ENCODE measurements at places on chromosomes 11 and 22.
A peak's percentile ranks its signal among the peaks of the same experiment; 100 is the strongest.

DNA sequence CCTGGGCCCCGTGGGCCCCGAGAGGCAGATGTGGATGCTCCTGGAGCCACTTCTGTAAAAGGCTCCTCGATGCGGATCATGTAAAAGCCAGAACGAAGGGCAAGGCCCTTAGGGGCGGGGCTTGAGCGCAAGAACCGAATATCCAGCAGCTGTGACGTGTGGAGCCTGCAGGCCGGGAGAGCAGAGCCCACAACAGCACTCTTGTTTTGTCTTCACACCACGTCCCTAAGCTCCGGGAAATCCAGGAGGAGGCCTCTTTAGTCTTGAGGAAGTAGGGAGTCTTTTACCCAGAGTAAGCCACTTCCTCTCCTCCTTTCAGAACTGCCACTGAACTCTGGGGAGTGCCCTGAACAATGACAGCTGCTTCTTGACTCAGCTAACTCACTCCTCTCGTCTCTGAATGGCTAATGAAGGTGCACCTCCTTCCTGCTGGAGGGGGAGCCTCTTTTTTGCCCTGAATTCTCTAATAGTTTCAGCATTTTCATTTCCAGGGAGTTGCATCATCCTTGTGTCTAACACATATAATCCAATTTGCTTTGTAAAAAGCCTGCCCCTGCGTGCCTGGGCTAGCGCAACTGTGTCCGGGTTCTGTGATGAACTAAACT is 12.5 kb downstream of the L3MBTL2 start:
- DNase-seq = no peak

GRCh38 chr11:59151761-59152160 is 9.1 kb downstream of the FAM111A start:
- no peak for DNase-seq

DNA sequence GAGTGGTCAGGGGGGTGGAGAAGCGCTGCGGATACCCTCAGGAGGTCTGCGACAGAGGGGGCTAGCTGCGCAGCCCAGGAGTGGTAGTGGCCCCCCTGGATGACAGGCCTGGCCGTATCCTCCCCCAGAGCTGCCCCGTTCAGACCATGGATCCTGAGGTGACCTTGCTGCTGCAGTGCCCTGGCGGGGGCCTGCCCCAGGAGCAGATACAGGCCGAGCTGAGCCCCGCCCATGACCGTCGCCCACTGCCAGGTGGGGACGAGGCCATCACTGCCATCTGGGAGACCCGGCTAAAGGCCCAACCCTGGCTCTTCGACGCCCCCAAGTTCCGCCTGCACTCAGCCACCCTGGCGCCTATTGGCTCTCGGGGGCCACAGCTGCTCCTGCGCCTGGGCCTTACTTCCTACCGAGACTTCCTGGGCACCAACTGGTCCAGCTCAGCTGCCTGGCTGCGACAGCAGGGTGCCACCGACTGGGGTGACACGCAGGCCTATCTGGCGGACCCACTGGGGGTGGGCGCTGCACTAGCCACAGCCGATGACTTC is 505 bp downstream of the NUDT22 start:
- DNase-seq = peak; percentile 45

GRCh38 chr22:36360871-36361383 is 26.8 kb downstream of the MYH9 start:
- DNase-seq = no peak

GRCh38 chr11:12761029-12761428 is 86.8 kb downstream of the TEAD1 start:
- DNase-seq = no peak

DNA sequence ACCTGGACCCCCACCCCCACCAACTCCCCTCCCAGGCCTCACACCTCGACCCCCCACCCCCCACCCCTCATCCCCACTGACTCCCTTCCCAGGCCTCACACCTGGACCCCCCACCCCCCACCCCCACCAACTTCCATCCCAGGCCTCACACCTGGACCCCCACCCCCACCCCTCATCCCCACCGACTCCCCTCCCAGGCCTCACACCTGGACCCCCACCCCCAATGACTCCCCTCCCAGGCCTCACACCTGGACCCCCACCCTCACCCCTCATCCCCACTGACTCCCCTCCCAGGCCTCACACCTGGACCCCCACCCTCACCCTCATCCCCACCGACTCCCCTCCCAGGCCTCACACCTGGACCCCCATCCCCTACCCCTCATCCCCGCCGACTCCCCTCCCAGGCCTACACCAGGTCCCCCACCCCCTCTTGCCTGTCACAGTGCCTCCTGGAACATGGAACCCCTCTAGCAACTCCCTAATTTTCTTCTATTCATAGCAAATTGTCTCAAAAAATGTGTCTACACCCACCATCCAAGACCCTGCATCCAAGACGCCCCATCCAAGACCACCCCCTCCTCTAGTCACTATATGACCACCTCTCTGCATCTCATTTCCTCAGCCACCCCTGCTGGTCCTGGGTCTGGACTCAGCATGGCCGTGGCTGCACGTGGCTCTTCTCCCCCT is 36.9 kb upstream of the BRSK2 start:
- no peak for DNase-seq

- DNase-seq = peak; percentile 59
Observed at GRCh38 chr22:49724030-49724892, 103.4 kb downstream of the BRD1 start.

DNA sequence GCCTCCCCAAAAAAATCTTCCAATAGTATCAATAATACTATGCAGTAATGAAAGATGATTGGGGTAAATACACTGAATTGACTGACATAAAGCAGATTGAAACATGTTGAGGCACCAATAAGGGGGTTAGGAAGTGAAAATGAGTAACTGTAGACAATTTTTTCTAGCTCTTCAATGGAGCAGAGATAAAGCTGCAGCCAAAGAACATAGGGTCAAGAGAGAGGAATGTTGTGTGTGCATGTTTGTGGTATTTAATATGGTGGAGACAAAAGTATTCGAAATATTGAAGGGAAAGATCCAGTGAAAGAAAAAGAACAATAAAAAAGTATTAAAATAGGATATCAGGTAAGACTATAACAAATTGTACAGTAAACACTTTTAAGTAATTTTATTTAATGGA is 450.0 kb upstream of the CCDC179 start:
- DNase-seq = no peak

- peak; percentile 41 for DNase-seq
Observed at GRCh38 chr11:45665933-45666647, 668 bp upstream of the CHST1 start.

- no peak for DNase-seq
Observed at GRCh38 chr22:41524251-41524661, 20.0 kb downstream of the POLR3H start.

- no peak for DNase-seq
Observed at GRCh38 chr11:58428021-58428420, at the start of gene OR5B2. Gene OR5B2 (minus strand): TSS chr11:58428121. CDS start chr11:58423261, 4,860 bp downstream.

DNA sequence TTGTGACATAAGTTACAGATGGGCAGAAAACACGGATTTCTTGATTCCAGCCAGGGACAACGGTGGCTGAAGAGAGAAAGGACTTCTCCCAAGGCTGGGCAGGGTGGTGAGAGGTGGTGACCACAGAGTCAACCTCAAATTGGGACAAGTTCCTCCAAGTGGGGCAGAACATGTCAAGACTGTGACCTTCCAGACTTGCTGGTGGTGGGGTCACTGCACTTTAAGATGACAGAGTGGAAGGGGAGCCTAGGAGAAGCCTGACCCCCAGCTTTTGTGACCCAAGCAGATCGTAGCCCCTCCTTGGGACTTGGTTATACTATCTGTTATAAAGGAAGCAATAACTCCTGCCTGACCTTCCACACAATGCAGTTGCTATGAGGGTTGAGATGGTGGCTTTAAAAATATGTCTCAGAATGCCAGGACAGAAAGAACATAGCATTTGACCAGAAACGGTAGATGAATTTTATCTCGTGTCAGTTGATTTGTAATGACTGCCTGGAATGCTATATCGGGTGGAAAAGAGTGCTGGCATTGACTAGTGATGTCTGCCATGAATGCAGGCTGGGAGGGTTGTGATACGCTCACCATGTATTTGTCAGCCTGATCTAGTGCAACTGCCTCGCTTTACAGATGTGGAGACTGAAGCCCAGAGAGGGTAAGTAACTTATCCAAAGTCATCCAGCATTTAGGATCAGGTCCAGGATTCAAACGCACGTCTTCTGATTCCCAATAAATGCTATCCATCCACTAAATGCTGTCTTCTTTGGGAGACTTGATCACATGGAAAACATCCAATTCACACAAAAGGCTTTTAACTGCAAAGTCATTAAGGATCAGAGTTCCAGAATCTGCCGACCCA is 18.3 kb downstream of the TST start:
- DNase-seq = no peak

DNA sequence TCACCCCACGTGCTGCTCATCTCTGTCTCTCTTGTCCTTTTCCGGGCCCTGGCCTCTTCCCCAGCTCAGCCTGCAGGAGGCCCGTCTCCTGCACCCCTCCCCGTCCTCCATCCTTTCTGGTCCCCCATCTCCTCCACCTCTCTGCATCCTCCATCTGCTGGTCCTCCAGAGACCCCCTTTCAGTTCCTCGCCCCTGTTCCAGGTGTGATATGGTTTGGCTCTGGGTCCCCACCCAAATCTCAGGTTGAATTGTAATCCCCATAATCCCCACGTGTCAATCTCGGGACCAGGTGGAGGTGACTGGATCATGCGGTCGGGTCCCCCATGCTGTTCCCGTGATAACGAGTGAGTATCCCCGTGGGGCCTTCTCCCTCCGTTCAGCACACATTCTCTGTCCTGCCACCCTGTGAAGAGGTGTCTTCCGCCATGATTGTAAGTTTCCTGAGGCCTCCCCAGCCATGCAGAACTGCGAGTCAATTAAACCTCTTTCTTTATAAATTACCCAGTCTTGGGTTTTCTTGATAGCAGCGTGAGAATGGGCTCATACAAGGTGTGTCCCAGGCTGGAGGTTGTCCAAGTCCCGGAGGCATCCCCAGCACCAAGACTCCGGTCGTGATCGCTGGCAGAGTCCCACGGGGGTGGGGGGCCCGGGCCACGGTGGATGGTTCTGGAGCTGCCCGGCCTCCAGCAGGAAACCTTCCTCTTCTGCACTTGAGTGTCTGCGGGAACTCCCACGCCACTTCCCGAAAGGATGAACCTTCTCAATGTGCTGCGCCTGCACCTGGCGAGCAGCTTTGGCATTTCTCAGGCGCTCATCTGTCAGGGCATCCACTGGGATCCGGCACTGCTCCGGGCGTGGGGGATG is 29.0 kb upstream of the TOLLIP start:
- no peak for DNase-seq

DNA sequence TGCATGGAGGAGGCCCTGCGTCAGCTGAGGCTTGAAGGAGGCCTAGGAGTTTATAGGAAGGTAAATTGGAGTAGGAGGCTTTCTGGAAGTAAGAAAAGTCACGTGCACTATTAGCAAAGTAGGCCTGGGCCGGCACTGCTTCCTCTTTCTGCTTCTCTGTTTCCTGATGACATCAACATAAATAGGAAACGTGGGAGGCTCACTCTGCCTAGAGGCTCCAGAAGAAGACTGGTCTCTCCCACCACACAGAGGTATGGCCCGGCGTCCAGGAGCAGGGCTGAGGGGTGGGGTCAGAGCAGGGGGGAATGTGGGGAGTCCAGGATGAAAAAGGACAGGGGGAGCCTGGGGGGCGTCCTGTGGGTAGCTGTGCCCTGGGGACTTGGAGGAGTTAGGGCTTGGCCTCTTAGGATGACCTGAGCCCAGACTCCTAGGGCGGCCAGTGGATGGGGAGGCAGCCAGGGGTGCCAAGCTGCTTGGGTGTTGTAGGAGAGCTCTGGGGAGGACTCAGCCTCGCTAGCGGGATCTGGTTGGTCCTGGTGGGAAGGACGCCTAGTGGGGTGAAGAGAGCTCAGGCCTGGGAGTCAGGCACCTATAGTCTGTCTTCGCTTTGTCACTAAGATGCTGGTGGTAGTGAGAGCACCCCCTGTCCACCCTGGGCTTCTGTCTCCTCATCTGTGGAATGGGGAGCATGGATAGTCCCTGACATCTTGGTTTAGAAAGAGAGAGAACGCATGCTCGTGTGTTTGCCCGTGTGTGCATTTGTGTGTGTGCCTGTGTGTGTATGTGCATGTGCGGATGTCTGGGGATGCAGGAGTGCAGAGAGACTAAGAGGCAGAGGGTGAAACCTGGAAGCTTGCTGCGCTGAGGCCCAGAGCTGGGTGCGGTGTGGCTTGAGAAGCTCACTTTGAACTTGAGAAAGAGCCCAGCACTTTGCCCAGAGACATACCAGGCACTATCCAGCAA is at the start of gene CSF2RB:
Gene CSF2RB (plus strand): TSS at position 202 of the 963 bp plus-strand sequence. CDS start 8,580 bp downstream, outside the sequence.
- no peak for DNase-seq

DNA sequence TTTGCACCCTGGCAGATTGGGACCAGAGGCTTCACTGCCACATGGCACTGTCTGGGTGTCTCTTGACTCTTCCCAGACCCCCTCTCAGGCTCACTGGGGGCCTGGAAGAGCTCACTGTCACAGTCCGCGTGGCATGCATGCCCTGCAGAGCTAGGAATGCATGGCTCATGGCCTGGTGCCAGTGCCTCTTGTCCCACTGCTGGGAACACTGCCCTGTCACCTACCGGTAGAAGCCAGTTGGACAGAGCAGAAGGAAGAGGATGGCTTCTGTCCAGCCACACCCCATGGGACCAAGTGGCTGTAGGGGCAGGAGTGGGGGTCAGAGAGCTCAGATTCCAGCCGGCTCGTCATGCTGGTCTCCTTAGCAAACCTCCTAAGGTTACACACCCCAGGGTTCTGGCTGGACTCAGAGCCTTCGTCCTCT is 29.7 kb downstream of the MB start:
- DNase-seq = no peak

DNA sequence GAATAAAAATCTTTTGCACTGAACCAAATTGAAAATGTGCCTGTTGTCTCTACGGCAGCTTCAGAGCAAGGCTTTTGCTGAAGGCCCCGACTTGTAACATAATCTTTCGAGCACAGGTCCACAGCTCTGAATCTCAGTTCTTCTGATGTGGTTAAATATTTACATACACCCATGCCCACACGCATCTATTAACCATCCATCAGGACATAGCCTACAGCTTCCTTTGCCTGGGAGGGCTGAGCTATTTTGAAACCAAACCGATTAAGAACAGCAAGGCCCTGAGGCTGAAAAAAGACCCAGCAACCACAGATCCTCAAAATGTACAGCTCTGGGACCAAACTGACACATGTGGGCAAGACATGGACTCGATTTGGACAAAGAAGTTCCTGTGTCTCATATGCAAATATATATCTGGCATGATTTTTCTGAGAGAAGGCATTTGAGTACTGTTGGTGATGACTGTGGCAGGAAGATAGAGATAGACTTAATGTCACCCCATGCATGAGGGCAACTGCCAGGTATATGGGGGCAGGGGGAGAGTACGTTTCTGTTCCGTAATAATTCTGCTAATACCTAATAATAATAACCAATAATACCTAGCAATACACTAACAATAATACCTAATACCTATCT is 322.7 kb upstream of the PLET1 start:
- no peak for DNase-seq

DNA sequence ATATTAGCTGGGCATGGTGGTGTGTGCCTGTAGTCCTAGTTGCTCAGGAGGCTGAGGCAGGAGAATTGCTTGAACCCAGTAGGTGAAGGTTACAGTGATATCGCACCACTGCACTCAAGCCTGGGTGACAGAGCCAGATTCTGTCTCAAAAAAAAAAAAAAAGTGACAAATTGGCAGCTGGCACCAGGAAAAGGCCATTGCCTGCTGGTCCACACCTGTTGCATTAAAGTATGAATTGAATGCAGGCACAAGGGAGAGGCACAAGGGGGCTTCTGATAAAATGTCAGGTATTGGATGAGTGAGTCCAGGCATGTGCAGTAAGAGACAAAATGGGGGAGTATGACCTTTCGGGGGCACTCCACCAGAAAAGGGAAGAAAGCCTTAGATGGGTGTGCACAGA is 28.2 kb downstream of the ZNF70 start:
- DNase-seq = no peak

- no peak for DNase-seq
Observed at GRCh38 chr11:10844356-10844755, 13.5 kb downstream of the ZBED5 start.

- peak; percentile 81 for DNase-seq
Observed at GRCh38 chr11:6362873-6363678, 27.2 kb upstream of the SMPD1 start.

All from urothelium cell line (cell line).